ENCODE measurements at places on chromosomes 3 and 15.

DNA sequence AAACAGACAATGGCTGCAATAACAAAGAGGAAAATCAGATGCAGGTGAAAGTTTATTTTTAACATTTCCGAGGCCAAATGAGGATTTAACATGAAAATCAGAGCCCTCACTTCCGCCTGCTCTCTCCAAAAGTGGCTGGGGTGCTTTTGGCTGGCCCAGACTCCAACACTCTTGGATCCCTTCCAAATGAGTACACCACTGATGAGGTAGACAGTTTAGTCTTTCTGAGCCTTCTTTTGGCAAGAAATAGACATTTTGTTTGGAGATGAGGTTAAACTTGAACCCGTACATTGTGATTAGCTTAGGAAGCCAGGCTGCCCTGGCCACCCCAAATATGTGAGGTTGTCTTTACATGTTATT lies 51.0 kb upstream of the TRA2B start:
- no peak for DNase-seq

DNA sequence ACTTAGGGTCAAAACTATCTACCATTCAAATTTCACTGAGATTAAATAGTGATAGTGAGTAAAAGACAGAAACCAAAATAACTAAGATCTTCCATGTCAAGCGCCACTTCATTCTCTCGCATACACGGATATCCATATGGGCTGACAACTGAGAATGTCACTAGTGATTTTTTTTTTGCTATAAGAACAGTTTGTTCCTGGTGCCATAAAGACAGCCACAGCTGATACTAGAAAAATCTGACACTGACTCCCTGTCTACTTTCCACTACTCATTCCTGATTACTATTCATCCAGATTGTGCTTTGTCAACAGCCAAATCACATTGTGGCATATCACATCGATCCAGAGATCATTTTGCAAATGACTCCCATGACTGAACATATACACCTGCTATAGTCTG lies 45.8 kb upstream of the CDAN1 start:
- DNase-seq, result no peak

DNA sequence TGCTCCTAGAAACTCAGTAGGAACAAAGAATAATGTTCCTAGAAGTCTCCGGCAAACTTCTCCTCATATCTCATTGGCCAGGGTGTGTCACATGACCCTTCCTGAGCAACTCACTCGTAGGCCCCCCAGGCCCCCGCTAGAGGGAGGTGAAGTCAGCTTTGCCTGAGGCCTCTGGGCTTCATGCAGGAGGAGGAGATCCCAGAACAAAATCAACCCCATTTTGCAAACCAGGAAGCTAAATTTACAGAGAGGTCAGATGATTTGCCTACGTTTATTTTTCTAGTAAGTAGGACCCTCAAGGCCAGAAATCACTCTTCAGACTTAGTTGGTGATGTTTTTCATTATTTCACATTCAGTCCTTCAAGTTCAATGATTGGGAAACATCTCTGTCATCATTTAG lies 99.1 kb downstream of the SSR3 start:
- no peak for DNase-seq

- DNase-seq, result no peak
These were observed 102.2 kb downstream of the CD47 start for GRCh38 chr3:107988460-107989175.

DNA sequence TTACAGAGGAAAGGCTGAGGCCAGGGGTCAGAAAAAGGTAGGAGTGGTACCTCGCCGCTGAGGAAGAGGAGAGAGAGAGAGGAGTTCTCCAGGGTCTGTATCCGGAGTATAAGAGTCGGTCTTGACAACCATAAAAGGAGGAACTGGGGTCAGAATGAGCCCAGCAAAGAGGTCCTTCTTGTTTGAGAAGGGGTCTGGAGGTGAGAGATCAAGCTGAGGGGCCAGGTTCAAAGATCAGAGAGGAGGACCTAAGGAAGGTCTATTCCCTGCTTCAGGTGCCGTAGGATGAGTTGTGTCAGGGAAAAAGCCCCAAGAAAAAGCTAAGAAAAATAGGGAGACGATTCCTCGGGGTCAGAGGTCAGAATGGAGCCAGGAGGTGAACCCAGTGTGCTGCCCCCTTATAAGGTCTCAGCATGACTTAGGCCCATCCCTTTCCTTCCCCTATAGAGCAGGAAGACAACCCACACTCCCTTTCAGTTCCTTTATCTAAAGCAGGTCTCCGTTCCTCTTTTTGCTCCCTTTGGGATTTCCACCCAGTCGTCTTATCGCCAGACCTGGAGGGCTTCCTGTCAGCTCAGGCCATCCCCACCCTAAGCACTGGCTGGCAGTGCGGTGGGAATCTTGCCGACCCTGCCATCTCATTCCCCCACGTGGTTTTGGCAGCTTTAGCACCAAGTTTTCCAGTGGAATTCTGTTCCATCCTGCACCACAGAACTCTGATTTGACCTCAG lies 651 bp downstream of the MTMR14 start:
- DNase-seq, result no peak

DNA sequence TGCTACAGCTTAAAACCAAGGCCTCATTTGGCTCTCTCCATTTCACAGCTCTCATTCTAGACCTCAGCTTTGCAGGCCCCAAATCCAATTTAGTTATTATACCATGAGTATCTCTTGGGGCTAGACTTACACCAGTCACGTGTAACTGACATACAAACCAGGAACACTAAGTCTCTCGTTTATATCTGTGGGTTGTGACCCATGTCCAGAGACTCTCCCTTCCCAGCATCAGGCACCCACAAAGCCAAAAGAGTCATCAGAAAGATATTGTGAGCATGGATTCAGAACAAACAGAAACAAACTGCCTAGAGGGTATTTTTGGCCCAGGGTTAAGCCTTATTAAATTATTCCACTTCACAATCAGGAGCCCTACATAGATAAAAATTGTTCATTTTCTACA lies 5.6 kb upstream of the CCDC13 start:
- no peak for DNase-seq

- no peak for DNase-seq
These were observed 291.9 kb upstream of the NR2F2 start for GRCh38 chr15:96038650-96039049.

GRCh38 chr3:56783644-56784447 lies 17.9 kb downstream of the ARHGEF3 start:
- DNase-seq, result no peak

DNA sequence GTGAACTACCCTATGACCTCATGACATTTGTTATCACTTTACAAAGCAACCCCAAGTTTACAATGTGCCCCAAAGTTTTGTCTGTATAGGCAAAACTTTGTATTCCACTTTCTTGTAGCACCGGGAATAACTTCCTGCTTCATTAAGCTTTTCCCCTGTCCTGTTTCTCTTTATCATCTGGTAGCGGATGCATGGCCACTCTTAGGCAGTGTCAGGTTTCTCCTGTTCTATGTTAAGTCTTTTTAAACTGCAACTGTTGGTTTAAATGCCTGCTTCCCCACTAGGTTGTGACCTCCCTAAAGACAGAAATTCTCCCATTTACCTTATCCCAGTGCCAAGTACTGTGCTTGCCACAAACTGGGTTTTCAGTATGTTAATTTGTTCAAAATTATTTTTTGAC lies 433.6 kb upstream of the DPH6 start:
- DNase-seq, result no peak

- DNase-seq, result peak; percentile 49
These were observed at the start of gene PDIA5 for GRCh38 chr3:123066896-123067688. PDIA5 (plus strand) TSS chr3:123067025; CDS start chr3:123067165, 140 bp downstream.

DNA sequence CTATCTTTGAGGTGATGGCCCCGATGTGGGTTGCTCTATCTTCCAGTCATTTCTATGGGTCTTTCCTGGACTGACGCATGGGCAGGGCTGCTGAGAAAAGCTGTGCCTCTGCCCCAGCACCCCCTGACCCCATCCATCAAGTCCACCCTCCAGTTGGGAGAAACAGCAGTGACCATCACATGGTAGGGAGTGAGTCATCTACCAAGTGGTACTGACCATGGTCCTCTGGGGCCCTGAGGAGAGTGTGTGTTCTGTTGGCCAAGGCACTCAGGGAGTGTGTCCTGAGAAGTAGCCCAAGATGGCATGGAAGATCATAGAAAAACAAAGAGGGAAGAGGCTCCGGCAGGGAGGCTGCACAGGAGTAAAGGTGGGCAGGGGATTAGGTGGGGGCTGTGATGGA lies 1.6 kb upstream of the DNAH1 start:
- DNase-seq, result no peak

GRCh38 chr3:187507905-187508304 lies 139.7 kb downstream of the RTP4 start:
- DNase-seq, result no peak

GRCh38 chr3:179175358-179175757 lies 27.2 kb downstream of the PIK3CA start:
- DNase-seq, result no peak

GRCh38 chr15:91561371-91562100 lies 292.0 kb upstream of the SLCO3A1 start:
- no peak for DNase-seq

GRCh38 chr15:37204692-37205091 lies 104.3 kb upstream of the MEIS2 start:
- DNase-seq, result no peak

DNA sequence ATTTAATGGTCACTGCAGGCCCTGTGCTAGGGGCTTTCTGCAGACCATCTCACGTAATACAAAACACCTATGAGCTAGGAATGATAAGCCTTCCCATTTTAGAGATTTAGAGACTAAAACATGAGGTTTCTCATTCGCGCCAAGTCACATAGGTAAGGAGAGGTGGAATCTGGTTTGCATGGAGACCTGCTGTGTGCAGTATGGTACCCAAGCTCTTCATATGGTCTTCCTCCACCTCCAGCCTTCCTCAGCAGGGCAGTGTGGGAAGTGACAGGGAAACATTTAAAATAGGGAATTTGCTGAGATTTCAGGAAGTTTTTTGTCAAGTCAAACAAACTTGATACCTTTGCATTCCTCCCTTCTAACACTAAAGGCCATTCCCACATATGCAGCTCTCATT lies 337.6 kb downstream of the IL20RB start:
- DNase-seq, result no peak

- DNase-seq, result no peak
These were observed 552.9 kb upstream of the SUCLG2 start for GRCh38 chr3:68207327-68207726.

- no peak for DNase-seq
These were observed 61.5 kb downstream of the ASB7 start for GRCh38 chr15:100663915-100664281.

DNA sequence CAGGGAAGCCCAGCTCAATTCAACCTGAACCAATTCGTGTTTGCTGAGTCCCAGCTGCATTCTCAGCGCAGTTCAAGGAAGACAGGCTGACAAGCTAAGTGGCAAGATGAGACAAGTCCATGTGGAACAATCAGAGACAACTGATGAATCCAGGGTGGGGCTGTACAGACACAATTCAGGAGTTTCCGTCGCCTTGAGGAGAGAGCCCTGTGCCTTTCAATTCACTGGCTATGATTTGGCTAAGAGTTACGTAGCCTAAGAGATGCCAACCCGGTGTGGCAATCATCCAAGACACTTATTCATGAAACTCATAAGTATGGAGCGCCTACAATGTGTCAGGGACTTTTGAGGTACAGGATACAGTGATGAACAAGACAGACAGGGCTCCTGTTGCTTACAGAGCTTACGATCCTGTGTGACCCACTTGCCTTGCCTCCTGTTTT lies 15.5 kb upstream of the ZBED2 start:
- no peak for DNase-seq

DNA sequence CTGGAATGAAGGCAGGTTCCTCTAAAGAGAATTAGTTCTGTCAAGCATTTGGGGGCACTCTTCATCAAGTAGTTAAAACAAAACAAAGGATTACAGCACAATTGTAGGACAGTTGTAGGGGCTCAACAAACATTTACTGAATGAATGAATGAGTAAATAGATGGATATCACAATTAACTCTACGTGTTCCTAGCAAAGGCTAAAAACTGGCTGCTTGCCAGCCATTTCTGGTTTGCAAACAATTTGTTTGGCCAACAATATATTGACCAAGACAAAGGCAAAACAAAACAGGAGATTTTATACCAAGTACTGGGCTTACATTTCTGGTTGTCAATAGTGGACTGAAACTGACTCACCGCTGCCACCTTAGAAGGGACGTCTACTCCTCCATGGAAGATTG lies 116.8 kb downstream of the ZNF280D start:
- DNase-seq, result no peak

- no peak for DNase-seq
These were observed 74.0 kb upstream of the MANF start for GRCh38 chr3:51311055-51311454.

- DNase-seq, result no peak
These were observed 26.1 kb downstream of the FNDC3B start for GRCh38 chr3:172065527-172065926.

DNA sequence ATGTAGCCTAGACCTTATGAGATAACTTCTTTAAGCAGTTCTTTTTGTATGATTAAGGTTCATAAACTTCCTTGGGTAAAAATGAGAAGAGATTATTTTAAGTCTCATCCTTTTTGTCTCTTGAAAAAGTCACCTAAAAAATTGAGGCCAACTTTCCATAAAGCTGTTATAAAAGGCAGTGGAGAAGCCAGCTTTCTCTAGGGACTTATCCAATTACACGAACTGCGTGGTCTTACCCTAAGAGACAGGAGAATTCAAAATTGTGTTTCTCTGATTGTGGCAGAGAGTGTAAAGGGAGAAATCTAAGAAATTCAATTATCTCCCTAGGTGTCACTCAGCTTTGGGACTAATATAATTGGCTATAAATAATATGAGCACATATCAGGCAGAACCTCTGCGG lies 262.0 kb downstream of the SHOX2 start:
- no peak for DNase-seq

GRCh38 chr3:166456286-166456685 lies 619.1 kb upstream of the BCHE start:
- DNase-seq, result no peak

GRCh38 chr3:108528459-108529252 lies 18.3 kb upstream of the MYH15 start:
- no peak for DNase-seq

DNA sequence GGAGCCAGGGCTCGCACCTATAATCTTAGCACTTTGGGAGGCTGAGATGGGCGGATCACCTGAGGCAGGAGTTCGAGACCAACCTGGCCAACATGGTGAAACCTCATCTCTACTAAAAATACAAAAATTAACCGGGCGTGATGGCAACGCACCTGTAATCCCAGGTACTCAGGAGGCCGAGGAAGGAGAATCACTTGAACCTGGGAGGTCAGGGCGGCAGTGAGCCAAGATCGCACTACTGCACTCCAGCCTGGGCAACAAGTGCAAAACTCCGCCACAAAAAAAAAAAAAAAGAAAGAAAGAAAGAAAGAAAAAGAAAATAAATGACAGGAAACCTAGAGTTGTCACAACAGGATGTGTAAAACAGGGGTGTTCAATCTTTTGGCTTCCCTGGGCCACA lies 3.0 kb upstream of the NMB start:
- DNase-seq, result no peak

DNA sequence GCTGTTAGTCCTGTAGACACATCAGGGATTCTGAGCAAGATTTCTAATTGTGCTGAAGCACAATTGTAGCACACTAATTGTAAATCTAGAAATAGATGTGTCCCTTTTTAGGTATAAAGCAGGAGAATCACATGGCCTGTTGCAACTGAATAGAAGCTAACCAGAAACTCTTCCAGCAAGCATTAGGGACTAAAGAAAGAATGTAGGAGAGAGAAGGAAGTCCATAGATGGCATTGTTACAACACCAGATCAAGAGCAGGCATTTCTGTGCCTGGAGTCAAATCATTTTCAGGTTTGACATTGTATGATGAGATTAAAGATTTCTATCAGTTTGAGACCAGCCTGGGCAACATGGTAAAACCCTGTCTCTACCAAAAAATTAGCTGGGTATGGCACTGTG lies 27.4 kb downstream of the CALML4 start:
- DNase-seq, result no peak
